Endodermal cell (in vitro differentiated cells): ENCODE measurements at places on chromosomes 6 and 20.
A peak's percentile ranks its signal among the peaks of the same experiment; 100 is the strongest.

GRCh38 chr6:53815381-53816119 lies 20.7 kb downstream of the LRRC1 start:
- DNase-seq = no peak

DNA sequence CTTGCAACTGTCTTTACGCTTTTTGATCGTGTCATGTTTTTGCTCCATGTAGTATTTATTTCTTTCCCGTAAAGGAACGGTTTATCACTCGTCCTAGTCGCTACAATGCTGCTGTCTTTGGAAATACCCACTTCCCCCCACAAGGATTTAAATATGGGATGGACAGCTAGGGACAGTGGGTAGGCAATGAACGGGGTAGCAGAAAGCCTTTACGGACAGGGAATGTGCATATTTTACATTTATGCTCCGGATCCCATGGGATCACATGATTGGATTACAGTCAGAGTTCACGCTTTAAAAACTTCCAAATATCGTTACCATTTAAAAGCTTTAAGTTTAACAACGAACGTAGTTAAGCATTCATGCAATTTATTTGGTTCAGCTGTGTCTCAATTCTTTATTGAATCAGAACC lies 1.2 kb downstream of the HIVEP1 start:
- DNase-seq = no peak

DNA sequence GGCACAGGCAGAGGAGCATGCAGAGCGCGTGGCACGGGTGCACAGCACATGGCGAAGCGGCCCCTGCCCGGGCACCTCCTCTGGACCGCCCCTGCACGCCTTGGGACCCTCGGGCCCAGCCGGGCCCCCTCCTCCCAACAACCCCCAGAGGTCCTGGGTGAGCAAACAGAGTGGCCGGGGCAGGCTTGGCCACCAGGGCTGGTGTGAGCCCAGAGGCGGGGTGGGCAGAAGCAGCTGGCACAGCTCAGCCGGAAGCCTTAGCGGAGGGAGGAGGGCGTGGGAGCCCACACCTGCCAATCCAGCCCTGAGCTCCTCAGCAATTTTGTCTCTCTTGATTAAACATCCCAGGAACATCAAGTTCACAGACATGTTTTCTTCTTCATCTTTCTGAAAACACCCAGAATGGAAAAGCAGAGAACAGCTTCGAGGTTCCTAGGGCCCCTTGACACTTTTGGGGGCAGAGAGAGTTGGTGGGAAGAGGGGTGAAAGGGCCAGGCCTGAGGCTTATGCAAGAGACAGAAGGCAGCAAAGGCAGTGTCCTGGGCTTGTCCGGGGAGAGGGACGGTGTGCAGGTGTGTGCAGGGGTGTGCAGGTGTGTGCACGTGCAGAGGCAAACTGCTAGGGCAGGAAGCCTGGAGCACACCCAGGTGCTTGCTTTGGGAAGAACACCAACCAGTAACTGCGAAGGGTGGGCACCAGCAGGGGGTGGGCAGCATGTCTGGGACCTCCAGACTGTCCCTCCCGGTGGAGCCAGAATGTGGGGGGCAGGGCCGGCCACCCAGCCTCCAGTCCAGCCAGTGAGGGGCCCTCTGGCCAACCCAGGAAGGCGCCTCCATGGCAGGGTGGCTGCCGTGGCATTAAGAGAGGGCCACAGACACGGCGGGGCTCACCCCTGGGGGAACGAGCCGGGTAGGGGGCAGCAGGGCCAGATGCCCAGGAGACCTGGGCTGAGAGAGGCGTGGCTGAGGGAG lies 4.8 kb downstream of the HRH3 start:
- DNase-seq = no peak

DNA sequence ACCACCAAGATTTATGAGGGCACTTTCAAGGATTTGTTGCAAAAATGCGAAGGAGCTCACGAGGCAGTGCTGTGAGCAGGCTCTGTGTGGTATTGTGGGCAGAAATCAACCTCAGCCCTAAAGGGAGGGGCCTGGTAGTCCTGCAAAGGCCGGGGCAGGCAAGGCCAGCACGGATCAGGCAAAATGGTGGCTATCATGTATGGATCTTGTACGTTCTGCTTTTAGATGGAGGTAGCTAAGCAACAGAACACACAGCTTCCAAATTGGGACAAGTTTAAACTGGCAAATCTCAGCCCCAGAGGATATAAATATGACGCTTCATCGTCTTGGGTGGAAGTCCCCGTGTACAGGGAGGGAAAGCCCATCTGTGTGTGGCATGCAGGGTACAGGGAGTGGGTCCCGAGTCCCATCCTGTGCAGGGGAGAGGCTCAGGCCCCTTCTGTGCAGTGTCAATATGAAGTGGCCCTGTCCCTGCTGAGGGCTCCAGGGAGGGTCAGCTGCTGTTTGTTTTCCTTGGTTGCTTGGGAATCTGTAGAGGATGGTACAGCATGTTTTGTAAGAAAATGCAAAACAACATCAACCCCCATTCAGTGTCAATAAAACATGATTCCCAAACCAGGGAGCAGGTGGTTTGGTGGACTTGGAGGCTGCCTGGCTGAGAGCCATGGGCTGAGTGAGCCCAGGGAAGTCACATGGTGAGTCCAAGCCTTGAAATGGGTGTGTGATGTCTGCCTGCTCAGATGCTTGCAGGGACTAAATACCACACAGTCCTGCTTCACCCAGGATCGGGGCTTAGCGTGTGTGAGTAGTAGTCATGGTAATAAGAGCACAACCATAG lies 113.0 kb downstream of the SYCP2 start:
- peak; percentile 31 for DNase-seq

- no peak for DNase-seq
These were observed 298.6 kb downstream of the C6orf118 start for GRCh38 chr6:165010556-165011535.

DNA sequence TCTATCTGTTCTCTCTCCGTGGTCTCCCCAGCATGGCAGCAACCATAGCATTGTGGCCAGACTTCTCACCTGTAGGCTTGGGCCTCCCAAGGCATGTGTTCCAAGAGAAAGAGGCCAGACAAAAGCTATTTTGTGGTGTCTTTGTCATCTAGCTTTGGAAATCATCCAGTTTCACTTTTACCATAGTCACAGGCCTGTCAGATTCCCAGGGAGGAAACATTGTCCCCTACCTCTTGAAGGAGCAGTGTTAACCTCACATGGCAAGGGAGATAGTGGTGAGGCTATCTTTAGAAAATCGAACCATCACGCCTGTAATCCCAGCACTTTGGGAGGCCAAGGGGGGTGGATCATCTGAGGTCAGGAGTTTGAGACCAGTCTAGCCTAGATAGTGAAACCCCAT lies 42.3 kb upstream of the RALGAPA2 start:
- no peak for DNase-seq

DNA sequence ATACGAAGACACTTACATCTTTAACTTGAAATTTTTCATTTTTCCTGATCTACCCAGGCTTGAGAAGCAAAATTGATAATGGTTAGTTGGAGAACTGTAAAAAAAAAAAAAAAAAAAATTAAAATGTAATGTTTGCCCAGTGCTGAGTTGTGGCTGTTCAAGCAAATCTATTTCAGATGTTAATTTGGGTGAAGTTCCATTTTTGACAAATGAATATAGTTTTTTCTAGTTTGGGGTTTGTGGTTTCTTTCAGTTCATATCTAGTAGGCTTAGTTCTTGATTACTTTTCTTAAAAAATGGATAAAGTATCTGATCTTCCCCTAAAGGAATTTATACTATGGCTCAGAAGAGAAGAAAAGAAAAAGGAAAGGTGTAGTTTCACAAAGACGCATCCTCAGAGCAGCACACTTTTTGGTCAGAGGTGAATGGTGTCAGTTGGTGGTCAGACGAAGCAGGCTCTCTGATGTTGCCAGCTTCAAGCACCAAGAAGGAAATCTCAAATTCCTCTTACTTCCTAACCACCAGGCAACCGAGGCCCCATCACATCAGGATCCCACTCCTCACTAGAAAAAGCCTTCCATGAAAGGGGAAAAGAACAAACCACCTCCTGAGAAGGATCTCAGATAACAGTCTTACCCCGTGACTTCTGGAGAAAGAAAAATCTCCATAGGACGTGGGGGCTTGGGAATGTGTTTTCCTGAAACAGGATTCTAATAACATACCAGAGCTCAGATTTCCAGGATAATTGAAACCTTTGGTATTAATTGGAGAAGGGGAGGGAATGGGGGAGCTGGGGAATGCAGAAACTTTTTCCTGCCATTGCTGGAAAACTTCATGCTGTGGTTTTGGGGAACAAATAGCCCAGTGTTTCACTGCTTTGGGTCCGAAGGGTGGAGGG lies 396.2 kb downstream of the CD83 start:
- DNase-seq = no peak

DNA sequence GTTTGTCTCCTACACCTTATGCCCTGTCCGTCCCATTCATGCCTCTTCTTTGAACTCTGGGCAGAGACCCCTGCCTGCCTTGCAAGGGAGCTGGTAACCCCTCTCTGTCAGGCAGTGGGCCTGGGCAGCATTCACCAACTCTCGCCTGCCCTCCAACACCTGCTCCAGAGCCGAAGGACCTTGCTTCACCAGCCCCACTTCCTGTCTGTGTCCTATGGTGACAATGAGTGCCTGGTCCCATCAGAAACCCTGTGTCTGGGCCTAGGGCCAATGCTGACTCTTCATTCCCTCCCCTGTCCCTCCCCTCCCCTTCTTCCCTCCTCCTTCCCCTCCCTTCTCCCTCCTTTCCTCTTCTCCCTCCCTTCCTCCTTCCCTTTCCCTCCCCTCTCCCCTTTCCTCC lies 22.8 kb upstream of the PCMTD2 start:
- DNase-seq = no peak

DNA sequence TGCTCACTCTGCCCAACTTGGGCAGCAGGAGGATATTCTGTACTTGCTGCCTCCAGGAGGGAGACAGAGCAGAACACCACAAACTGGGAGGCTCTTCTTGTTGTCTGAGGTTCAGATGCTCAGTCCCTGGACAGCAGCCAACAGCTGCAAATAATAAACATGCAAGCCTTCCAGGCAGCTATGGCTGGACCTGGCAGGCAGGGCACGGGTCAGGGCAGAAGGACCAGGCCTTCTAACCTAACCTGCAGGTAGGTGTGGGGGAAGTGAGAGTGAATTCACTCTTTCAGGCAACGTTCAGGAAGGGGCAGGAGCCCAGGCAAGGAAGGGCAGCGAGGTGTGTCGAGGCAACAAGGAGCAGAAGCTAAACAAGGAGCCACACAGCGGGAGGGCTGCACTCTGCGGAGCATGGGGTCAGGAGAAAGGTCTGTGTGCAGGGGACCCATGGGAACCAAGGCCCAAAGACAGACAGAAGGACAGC lies 31.5 kb downstream of the NINL start:
- no peak for DNase-seq

- peak; percentile 89 for DNase-seq
These were observed 672 bp downstream of the CARMIL1 start for GRCh38 chr6:25279748-25280343.

GRCh38 chr6:91681296-91681695 lies 1094.4 kb upstream of the MAP3K7 start:
- no peak for DNase-seq

GRCh38 chr20:25604611-25605010 lies 19.2 kb downstream of the NANP start:
- DNase-seq = no peak

GRCh38 chr6:157096522-157096921 lies 226.8 kb downstream of the TMEM242 start:
- no peak for DNase-seq

GRCh38 chr6:39911513-39912125 lies 22.6 kb downstream of the MOCS1 start:
- DNase-seq = no peak

- DNase-seq = peak; percentile 60
These were observed 1.5 kb upstream of the GMEB2 start for GRCh38 chr20:63628246-63628975.

- no peak for DNase-seq
These were observed 344.8 kb downstream of the THBS2 start for GRCh38 chr6:168908887-168909286.

DNA sequence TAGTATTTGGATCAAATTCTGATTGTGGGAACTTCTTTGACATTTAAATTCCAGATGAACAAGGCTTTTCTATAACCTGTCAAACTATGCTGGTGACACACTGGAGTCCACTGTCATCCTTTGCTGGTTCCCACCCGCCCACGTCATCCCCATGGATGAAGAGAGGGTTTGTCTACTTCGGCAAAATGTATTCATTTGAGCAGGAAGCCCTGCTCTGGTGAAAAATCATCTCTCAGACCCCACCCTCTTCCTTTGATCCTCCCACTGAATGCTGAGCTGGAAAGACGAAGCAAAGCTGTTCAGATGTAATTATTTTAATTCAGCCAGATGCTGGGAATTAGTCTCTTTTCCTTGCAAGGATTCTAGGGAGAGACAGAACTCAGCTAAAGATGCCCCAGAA lies 50.5 kb downstream of the CPNE5 start:
- no peak for DNase-seq

DNA sequence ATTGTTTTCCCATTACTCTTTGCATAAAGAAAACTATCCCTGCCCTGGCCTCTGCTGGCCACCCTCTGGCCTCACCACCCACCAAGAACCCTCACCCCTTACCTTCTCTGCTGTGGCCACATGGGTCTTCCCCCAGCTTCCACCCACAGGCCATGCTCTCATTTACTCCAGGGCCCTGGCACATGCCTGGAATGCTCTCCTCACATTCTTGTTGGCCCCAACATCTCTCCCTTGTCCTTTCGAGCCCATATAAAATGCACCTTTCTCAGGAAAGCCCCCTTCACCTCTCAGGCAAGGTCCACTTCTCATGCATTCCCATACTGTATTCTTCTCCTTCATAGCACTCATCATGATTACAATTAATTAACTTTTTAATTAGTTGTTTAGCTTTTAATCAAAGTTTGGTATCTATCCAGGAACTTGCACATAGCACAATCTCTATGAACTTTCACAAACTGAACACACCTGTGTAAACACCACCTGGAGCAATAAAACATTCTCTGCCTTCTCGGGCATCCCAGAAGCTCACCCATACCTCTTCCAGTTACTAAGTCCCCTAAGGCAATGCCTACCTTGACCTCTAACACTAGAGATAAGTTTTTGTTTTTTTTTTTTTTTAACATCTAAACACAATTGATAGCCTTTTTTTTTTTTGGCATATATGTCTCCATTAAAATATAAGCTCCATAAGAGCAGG lies 617.2 kb downstream of the PTPRT start:
- DNase-seq = no peak
